ENCODE measurements at places on chromosomes 5 and 9.
A peak's percentile ranks its signal among the peaks of the same experiment; 100 is the strongest.

- peak; percentile 89 for DNase-seq
Measured at GRCh38 chr9:128723866-128724743, at the start of gene ZDHHC12. ZDHHC12 (minus strand) TSS chr9:128724127; CDS start chr9:128724093, 34 bp downstream.

GRCh38 chr5:107671742-107672210 is 1.0 kb upstream of the EFNA5 start:
- DNase-seq, result peak; percentile 67

- DNase-seq, result no peak
Measured at GRCh38 chr9:68690088-68690487, 15.0 kb upstream of the PIP5K1B start.

DNA sequence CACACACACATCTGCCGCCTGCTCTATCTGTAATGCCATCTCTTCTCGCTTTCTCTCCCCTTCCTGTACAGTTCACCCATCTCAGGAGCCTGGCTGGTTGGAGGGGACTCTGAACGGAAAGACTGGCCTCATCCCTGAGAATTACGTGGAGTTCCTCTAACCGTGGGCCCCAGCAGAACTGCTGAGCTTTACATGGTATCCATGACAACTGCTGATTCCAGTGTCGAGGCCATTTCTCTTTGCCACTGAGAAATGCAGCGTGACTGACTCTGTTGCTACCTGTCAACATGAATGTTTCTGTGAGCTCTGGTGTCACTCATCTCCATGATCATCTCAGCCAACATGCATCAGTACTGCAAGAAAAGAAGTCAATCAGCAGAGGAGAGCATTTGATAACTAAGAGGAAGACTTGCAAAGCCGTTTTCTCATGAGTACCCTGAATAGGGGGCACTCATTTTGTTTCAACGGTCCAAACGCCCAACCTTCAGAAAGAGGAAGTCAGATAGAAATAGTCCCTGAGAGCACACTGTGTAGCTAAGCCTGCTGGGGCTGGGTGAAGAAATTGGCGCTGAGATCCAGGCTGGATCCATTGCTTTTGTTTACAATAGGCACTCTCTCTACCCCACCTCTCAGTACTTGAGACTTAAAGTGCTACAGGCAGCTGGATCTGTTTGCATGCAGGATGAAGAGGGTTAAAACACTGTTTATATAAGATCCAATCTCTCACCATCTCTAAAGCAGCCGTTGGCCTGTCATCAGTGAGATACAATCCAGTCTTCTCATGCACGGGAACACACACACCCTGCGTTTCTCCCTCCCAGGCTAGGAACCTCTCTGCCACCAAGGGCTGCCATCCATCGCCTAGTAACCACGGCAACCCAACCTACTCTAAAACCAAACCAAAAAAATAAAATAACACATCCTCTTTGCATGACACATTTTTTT is 180.9 kb downstream of the NR3C1 start:
- DNase-seq, result no peak

- peak; percentile 79 for DNase-seq
Measured at GRCh38 chr9:114238891-114239875, 83.7 kb upstream of the ORM1 start.

DNA sequence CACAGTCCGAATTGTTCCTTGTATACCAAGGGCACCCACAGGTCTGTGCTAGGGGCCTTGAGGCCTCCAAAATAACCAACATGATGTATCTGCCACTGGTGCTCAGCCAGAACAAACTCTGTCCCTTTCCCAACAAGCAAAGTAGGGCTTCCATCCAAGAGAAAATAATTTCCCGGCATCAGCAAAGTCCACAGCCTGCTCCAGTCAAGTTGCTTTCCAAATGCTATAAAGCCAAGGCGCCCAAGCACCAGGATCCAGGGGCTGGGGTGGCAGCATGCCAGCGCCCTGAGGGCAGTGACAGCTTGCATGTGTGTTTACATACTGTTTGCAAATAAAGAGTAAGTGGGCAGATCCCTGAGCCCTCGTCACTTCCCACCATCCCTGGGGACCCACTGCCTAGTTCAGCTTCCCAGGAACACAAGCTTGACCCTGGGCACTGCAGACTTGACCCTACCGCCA is 155.9 kb downstream of the ERCC6L2 start:
- DNase-seq, result no peak

DNA sequence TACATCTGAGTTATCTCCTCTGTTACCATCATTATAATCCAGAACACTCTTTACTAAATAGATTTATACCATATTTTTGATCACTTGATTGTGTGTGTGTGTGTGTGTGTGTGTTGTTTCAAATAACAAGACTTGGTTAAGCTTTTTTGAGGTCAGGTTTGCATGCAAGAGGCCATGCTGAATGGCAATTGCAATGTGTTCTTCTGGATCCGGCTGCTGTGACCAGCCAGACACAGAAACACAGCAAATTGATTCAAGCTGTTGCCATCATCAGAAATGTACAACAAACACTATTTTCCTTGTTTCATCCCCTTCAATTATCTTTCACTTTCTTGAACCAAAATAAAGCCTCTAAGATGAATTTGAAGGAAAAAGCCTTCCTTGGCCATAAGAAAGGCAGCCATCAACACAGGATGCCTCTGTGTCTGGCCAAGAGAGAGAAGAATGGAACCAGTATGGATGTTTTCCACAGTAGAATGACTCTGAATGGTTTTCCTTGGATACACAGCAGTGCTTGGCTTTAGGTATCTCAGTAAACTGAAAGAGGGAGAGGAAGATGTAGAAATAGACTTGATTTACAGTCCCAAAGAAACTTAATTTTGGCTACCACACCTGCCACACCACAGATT is 53.9 kb downstream of the DPYSL3 start:
- DNase-seq, result peak; percentile 69

- DNase-seq, result no peak
Measured at GRCh38 chr9:37906312-37907239, 2.6 kb upstream of the SLC25A51 start.

DNA sequence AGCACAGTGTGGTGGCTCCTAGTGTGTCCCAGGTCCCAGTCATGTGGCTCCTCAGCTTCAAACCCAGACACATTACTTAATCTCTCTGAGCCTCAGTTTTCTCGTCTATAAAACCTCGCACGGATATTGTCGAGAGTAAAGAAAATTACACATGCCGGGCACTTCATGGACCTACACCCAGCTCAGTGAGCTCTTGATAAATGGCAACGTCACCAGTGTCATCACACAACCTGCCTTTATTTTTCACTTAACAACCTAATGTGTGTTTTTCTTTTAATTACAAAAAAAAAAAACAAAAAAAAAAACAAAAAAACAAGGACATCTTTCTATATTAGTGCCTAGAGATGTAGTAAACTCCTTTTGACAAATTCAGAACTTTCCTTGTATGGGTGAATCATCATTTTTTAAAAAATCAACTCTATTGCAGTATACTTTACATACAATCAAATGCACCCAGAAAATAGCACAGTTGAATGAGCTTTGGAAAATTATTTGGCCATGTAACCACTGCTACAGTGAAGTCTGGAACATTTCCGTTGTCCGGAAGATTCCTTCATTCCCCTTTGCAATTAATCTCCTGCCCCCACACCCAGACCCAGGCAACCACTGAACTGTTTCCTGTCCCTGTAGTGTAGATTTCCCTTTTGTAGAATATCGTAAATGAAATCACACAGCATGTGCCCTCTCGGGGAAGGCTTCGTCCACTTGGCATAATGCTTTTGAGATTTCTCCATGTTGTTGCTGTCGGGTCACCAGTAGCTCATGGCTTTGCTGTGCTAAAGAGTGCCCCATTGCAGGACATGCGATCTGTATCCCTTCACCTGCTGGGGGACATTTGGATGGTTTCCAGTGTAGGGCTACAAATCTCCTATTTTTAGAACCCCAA is 100.4 kb upstream of the LARP1 start:
- no peak for DNase-seq

GRCh38 chr9:137506274-137506673 is 43.9 kb downstream of the PNPLA7 start:
- no peak for DNase-seq

DNA sequence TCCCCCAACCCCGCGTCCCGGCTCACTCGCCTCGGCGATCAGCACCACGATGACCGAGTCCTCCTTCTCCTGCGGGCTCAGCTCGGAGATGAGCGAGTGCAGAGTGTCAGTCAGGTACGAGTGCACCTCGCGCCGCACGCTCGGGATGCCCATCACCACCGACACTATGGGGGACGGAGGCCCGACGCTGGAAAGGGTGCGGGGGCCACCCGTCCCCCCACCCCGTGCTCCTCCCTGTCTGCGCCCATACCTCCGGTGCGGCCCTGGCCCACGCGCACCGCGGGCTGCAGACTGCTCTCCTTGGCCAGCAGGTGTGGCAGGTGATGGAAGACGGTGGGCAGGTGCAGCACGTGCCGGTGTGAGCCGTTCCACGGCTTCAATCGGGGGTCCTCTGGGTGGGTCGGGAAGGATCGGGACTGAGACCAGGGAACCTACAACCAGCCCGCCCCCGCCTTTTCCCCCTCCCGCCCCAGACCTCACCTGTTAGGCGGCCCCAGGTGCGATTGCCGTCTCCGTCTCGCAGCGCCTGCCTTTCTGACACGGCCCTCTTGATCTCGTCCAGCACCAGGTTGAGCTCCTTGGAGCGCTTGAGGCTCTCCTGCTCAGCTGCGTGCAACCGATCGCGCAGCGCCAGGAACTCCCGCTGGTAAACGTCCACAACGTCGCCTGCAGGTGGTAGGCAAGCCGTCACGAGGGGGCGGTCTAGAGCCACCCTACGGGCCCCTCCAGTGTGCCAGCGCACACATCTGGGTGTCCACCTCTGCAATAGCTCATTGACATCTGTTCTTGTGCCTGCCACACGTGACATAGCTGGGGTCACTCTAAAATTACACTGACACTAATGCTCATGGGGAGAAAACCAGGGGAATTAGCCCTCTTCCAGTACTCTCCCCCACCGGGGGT is 5.1 kb downstream of the MGAT4B start:
- DNase-seq, result peak; percentile 47

DNA sequence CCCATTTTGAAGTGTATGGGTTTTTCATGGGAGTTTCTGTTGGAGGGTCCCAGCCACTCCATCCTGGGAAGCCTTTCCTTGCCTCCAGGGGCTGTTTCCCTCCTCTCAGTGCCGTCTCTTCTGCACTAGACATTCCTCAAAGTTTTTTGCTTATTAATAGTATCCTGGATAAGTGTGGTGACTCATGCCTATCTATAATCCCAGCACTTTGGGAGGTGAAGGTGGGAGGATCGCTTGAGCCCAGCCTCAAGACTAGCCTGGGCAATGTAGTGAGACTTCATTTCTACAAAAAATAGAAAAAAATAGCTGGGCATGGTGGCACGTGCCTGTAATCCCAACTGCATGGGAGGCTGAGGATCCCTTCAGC is 43.1 kb downstream of the RALGPS1 start:
- DNase-seq, result peak; percentile 6

DNA sequence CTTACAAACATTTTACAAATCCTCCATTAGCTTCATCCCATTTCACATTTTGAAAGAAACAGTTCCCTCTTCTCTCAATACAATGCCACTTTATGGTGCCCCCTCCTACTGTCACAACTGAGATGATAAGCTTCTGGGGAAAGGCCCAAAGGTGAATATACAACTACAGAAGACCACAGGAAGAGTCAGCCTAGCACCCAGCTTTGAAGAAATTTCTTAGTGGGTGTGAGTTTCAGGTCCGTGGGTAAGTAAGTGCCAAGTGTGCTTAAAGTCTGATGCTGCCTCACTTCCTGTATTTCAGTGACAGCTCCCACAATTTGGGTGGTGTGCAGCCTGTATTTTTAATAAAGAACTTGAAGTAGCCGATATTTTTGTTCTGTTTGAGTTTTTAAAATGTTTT is 68.1 kb downstream of the ARHGEF28 start:
- no peak for DNase-seq

DNA sequence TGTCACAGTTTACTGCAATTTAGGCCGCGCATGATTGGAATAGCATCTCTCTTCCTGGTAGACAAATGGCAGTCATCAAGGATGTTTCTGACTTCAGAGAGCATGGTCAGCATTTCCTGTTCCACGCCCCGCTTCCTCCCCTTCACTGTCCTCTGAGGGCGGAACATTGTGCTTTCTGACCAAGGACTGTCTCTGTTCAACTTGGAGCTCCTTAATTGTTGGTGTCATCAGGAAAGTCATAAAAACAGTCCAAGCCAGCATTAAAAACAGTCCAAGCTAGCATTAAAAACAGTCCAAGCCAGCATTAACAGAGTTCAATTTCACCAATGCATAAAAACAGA is 301.3 kb upstream of the IRX4 start:
- DNase-seq, result no peak

DNA sequence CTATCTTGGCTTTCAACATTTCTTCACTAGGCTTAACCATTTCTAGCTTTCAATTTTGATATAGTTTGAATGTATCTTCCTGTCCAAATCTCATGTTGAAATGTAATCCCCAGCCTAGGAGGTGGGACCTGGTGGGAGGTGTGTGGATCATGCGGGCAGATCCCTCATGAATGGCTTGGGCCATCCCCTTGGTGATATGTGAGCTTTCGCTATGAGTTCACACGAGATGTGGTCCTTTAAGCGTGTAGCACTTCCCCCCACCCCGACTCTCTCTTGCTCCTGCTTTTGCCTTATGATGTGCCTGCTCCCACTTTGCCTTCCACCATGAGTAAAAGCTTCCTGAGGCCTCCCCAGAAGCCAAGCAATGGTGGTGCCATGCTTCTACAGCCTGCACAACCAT is 40.6 kb downstream of the PHAX start:
- DNase-seq, result no peak

GRCh38 chr5:178630475-178630930 is 3.7 kb upstream of the CLK4 start:
- DNase-seq, result peak; percentile 20

DNA sequence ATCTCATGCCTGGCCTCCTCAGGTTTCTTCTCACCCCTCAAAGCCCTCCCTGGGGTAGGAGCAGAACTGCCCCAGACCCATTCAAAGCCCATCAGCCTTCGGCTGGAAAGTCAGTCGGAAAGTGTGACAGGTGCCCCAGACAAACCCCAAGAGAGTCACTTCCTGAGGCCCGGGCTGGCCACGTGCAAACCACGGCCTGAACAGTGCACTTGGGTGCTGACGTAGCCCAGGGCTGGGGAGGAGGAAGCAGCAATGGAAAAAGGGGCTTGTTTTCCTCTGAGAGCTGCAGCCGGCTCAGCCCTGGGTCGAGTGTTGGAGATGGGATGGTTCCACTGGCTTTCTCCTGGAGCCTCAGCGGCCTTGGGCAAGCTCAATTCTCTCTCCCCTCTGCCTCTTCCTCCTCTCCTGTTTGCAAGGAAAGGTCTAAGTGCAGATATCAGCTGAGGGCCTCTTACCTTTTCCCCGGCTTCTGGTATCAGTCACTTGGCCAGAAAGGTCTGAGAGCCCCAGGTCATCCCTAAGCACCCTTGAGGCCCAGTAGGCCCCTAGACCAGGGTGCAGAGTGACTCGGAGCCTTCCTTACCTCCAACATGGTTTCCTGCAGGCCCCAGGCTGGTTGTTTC is 5.9 kb upstream of the EGR1 start:
- DNase-seq, result no peak

DNA sequence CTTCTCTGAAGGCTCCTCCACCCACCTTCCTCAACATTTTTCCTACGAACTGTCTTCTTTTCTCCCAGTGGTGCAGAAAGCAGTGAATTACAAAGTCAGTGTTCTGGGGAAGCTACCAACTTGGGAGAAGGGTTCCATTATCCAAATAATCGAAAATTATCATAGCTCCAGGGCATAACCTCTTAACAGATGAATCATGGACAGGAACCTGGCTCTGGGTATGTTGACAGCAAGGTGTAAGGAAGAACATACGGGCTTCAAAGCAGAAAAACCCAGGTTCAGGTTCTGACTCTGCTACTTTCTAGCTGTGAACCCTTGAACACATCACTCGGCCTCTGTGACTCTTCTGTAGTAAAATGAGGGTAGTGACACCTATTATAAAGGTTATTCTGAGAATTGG is 351.3 kb downstream of the ENC1 start:
- DNase-seq, result no peak

GRCh38 chr9:111969061-111969460 is 72.4 kb downstream of the UGCG start:
- DNase-seq, result peak; percentile 52
